ENCODE measurements at places on chromosomes 4 and X.

DNA sequence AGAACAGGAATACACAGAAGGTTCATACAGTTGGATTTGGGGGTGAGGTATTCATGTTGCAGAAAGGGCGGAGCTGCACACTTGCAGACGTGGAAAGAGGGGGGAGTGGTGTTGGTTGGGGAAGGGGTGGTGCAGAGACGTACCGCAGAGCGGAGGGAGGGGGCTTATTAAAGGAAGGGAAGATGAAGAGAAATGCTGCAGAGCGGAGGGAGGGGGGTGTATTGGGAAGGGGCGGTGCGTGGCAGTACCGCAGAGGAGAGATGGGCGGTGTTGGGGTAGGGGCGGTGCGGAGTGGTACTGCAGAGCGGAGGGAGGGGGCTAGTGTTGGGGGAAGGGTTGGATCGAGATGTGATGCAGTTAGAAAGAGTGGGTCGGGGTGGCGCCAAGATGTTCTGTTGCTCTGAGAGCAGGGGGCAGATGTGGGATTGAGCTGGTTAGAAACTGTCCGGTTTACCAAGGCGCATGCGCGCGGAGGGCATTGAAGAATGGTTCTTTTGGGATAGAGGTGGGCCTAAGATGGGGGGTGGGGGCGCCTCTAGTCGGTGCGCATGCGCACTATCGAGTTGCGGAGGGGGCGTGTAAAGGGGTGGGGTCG, 900 bp downstream of the TRO start:
- no peak for DNase-seq

- no peak for DNase-seq
These were observed 160.1 kb downstream of the EFHC2 start for GRCh38 chrX:44183329-44183728.

DNA sequence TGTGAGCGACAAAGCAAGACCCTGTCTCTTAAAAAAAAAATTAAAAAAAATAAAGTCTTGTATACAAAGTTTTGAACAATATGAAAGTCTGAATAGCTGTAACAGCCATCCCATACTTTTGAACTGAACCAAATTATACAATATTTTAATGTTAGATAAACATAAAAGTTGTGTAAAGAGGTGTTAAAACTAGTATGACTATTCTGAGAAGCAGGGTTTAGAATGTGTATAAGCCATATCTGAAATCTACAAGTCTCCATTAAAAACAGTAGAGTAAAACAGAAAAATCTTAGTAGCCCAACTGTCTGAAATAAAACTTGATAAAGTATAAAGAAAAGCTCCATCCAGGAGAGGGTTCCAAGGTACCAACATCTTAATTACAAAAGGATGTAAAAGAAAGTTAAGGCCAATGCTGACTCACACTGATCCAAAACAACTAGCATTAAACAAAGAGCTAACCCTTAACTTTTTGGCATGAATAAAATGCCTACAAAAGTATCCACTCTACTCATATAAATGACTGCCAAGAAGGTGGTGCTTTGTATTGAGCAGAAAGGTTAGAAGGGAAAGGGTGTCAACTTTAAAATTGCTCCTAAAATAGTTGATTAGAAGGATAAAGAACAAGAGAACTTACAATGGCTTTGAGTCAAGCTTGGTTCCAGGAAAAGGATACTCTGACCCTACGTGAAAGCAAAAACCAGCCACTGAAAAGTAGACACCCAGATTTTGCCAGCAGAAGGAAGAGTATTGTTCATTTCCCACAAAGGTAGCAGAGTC, 18.5 kb downstream of the CNOT6L start:
- no peak for DNase-seq

DNA sequence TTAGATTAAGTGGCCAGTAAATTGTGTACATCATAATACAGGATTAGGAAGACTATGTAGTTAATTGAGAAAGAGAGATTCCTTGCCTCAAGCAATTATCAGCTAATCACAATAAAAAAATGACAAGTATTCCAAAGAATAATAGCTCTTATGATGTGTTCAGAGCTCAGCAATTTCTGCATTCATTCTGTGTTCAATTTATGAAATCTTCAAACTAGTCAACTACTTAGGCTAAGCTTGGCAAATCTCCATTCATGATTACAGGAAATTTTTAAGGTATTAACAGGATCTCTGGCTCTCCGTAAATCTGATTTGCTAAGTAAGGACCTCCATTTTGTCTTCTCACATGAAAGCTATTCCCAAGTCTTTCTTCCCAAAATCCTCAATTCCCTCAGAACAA, 256.9 kb upstream of the TEX13A start:
- no peak for DNase-seq

DNA sequence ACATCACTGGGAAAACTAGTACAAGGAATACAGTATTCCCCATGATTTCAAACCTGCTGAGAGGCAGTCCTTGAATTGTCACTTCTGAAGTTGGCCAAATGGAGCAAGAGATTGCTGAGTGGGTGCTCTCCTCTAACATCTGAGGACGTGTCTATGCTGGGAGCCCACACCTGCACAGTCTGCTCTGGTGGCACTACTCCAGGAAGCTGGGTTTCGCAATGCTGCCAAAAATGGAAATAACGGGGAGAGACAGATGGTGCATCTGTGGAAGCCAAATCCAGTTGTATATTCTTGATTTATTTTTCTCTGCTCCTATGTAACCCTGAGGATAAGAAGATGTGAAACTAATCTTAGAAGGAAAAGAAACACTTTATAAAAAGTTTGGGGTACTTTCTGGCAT, 240.1 kb upstream of the CTSO start:
- DNase-seq = no peak

- DNase-seq = no peak
These were observed 74.0 kb downstream of the GALNT7 start for GRCh38 chr4:173242466-173243250.

DNA sequence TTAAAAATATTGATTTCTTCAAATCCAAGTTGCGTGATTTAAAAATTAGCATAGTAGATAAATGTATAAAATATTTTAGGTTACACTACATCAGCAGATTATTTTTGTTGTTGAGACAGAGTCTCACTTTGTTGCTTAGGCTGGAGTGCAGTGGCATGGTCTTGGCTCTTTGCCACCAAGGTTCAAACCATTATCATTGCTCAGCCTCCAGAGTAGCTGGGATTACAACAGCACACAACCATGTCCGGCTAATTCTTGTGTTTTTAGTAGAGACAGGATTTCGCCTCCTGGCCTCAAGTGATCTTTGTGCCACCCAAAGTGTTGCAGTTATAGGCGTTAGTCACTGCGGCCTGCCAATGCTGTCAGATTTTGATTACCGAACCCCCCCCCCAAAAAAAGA, 1390.5 kb upstream of the TENM3 start:
- DNase-seq = no peak

DNA sequence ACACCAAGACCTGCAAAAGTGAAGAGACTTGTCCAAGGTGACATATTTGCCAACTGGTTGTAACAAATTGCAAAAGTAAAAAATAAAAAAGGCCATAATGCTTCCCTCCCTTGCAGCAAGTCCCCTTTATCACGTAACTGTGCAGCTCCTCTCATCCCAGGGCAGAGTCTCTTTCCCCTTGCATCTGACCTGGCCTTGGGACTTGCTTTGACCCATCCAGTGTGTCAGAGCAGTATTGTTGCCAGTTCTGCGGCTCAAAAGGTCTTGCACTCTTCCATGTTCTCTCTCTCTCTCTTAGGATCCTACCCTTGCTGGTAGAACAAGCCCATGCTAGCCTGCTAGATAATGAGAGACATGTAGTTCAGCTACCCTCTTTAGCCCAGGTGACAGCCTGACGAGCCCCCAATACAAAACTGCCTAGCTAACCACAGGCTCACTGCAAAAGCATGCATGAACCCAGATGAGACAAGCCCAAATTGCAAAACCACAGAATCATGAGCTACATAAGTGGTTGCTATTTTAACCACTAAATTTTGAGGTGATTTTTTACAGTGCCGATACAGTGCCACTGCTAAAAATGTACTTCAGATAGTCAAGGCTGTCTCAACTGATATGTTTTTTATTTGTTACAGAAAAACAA, 289.5 kb upstream of the PPARGC1A start:
- no peak for DNase-seq

DNA sequence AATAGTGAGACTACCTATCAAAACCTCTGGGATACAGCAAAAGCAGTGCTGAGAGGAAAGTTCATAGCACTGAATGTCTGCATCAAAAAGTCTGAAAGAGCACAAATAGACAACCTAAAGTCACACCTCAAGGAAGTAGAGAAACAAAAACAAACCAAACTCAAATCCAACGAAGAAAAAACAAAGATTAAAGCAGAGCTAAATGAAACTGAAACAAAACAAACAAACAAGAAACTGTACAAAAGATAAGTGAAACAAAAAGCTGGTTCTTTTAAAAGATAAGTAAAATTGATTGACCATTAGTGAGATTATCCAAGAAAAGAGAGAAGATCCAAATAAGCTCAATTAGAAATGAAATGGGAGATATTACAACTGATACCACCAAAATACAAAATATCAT, 378.3 kb upstream of the NDST4 start:
- no peak for DNase-seq
